ENCODE measurements at places on chromosomes 6 and 20.

DNA sequence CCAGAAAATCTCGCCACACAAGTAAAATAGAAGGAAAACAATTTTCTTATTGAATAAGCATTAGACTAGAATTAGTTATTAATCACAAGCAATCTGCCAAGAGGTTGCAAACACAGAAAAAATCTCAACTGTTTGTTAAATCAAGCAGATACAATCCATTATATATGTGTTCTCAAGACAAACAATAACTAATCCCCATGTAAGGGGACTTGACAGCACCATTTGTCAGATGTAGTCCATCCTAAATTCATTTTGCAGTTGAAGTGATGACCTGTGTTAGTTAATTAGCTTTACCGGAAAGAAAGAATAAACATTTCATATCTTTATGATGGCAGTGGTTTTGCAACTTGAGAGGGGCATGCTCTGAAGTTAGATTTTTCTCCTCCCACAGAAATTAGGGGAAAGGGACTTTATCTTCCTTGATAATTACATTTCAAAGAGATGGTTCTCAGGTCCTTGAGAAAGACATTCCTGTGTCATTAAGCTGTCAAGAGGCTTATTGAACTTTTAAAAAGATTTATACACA is 1588.0 kb downstream of the GRIK2 start:
- no peak for DNase-seq

GRCh38 chr6:1039191-1039590 is 272.7 kb upstream of the FOXQ1 start:
- no peak for DNase-seq

- DNase-seq, result no peak
Measured at GRCh38 chr6:25061289-25061936, 125.7 kb upstream of the RIPOR2 start.

DNA sequence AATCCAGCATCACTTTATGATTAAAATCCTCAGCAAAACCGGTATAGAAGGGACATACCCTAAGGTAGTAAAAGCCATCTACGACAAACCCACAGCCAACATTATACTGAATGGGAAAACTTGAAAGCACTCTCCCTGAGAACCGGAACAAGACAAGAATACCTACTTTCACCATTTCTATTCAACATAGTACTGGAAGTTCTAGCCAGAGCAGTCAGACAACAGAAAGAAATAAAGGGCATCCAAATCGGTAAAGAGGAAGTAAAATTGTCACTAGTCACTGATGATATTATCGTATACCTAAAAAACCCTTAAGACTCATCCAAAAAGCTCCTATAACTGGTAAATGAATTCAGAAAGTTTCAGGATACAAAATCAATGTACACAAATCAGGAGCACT is 33.3 kb downstream of the BLOC1S5 start:
- DNase-seq, result no peak

- no peak for DNase-seq
Measured at GRCh38 chr20:53332022-53332837, 261.4 kb downstream of the ZNF217 start.

GRCh38 chr6:24472181-24472580 is 17.2 kb downstream of the GPLD1 start:
- no peak for DNase-seq

DNA sequence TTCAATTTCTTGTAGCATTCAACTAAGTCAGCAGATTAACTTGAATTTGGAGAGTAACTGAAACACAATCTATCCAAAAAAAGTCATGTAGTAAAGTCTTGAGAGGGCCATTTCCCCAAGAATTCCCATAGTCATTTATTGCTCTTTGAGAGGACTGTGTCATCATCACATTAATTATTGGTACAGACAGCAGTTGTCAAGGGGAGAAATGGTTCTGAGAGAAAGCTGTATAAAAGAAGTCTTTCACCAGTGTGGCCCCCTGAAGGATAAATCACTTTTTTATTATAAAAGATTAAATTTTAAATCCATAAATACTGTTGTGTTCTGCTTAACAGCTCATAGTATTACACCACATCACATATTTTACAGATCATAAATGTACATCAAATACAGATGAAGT is 111.5 kb downstream of the KHDRBS2 start:
- DNase-seq, result no peak

DNA sequence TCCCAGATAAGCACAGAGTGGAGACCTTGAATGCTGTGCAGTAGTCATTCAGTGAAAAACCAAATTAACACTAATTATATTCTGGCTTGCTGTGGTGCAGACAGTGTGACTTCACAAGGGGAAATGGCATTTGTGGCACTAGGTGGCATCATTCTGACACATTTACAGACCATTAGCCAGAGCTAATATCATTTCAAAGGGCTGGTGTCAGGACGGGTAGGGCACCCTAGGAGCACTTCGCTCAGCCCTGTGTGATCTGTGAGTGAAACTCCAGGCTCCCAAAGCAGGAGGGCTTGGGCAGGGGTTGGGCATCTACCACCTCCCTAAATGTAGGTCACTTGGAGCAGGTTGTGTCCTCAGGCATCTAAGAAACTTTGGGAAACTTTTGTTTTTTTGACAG is 555.8 kb downstream of the PKHD1 start:
- no peak for DNase-seq

DNA sequence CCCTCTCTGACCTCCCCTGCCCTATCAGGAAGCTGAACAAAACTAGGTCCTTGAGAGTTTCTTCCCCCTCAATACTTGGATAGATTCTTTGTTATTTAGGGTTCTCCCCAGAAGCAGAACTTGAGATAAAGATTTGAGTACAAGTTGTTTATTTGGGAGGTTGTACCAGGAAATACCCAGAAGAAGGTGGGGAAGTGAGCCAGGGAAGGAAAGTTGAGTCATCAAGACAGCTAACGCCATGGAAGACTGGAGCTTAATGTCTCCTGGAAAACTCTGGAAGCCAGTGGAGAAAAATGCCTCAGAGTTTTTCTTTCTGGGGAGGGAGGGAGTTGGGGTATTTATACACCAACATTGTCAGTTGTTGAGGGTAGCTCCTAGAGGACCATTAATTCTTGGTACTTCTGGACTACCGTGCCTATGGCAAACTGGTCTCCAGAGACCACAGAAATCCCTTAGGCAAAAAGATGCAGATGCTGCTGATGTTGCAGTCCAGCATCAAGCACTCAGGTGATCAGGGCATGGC is 102.6 kb upstream of the ZFP64 start:
- no peak for DNase-seq

DNA sequence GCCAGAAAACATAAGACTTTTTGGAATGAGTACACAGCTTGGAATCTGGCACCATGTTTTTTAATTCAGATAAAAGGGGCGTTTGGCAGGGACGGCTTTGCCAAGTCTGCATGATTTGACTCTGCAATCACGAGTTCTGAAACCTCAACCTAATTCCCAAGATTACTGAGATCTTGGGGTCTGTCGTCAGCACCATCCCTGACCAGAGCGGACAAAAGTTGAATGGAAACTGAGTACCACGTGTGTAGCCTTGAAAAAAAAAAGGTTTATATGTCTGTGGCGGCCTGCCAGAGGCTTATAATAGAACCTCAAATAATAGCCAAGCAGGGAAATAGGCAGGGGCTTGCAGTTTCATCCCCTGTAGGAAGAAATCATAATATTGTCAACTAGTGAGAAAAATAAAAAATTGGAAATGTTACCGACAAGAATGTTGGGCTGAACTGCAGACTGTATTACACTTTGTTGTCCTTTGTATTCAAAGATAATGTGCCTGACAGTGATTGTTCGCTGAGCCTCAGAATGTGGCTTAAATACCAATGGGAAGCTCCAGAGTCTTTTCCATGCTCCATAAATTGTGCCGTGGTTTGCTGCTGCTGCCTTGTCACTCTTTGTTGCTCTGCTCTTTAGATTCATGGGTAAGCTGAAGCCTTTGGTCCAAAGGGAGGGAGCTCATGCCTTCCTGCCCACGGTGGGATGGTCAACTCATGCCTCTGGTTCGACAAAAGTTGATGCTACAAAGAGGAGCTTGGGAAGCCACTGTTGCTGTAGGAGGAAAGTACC is 118.8 kb upstream of the ARID1B start:
- DNase-seq, result no peak

- DNase-seq, result no peak
Measured at GRCh38 chr6:104623052-104623690, 236.5 kb downstream of the HACE1 start.

DNA sequence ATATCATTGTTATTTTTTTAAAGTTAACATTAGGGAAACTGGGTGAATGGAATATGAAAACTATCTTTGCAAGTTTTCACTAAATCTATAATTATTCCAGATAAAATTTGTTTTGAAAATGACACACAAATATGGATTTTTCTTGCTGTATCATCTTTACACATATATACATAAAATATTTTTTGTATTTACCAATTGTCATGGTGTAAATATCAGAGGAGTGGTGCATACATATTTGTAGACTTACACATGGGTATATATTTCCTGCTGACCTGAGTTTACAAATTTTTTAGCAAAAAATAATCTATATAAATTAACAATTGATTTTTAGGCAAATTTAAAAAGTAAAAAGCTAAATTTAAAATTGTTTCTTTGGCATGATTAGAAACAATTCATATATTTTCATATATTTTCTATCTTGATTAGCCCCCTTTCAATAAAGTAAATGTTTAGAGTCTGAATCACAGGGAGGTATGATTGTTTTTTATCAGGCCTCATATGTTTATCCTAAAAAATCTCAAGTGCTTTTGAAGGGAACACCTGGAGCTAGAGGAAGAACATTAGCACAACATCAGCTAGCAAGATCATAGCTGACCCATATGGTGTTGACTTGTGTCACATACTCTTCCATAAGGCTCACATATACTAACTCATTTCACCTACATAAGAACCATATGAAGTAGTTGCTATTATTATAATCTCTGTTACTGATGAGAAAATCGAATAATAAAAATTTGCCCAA is 671.8 kb upstream of the GJE1 start:
- no peak for DNase-seq

- no peak for DNase-seq
Measured at GRCh38 chr6:149153693-149154092, 163.8 kb upstream of the TAB2 start.

- DNase-seq, result no peak
Measured at GRCh38 chr6:16286151-16286522, 47.8 kb downstream of the GMPR start.

GRCh38 chr6:169891421-169891820 is 140.0 kb downstream of the ERMARD start:
- no peak for DNase-seq

DNA sequence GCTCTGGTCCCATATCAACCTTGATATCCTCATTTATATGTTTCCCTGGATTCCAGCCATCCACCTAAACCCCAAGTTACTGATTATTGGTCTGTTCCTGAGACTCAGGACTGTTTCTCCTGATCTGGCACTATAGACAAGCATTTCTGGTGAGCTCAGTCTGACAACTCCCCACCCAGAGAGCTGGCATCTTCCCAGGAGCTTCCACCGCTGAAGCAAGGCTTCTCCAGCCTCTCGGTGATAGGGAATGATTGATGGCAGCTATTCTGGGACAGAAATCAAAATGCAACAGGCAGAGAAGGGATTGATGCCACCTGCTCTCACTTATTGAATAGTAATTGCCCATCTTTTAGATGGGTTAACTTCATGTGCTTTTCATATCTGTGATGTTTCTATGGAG is 169.7 kb upstream of the GGTLC1 start:
- no peak for DNase-seq

Data from T1000 (cell line).